EH (cell line): ENCODE measurements at places on chromosomes 6 and 20.

DNA sequence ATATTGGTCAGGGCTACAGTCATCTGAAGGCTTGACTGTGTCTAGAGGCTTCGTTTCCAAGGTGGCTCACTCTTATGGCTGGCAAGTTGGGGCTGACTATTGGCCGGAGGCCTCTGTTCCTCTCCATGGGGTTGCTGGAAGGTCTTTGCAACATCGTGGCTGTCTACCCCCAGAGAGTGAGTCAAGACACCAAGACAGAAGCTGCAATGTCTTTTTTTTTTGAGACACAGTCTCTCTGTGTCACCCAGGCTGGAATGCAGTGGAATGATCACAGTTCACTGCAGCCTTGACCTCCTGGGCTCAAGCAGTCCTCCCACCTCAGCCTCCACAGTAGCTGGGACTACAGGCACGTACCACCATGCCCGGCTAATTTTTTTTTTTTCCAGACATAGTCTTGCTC lies 29.4 kb upstream of the KIF3B start:
- peak; percentile 27 for DNase-seq

- peak; percentile 16 for DNase-seq
Measured at GRCh38 chr6:24313251-24314141, 44.4 kb downstream of the DCDC2 start.

- DNase-seq = no peak
Measured at GRCh38 chr6:140204154-140204553, 829.7 kb upstream of the CITED2 start.

DNA sequence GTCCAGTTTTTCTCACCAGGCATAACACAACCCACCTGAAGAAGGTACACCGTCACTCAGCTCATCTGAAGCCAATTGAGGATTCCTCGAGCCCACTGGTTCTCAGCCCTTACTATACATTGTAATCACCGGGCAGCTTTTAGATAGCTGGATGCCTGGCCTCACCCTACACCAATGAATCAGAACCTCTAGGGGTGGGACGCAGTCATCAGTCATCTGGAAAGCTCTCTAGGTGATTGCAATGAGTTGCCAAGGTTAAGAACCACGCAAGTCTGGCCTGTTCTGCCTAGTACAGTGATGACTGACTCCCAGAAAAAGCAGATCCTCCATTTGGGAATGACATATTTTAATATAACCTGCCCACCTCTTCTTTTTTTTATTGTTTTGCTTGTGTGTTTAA lies 41.1 kb downstream of the MC3R start:
- DNase-seq = no peak

DNA sequence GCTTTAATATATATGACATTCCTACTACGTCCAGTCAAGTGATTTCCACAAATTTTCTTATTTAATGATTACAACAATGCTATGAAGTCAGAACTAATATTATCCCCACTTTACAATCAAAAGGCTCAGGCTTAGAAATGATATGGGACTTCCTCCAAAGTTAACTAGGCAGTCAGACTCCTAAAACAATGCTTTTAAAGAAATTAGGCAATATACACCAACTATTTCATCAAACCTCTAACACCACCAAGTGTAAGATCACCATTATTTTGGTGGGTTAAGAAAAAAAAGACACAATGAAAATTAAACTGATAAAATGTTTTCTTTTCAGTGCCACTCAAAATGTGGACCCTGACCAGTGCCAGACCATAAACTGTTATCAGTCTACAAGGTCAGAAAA lies 256.1 kb upstream of the RUNX2 start:
- DNase-seq = no peak

DNA sequence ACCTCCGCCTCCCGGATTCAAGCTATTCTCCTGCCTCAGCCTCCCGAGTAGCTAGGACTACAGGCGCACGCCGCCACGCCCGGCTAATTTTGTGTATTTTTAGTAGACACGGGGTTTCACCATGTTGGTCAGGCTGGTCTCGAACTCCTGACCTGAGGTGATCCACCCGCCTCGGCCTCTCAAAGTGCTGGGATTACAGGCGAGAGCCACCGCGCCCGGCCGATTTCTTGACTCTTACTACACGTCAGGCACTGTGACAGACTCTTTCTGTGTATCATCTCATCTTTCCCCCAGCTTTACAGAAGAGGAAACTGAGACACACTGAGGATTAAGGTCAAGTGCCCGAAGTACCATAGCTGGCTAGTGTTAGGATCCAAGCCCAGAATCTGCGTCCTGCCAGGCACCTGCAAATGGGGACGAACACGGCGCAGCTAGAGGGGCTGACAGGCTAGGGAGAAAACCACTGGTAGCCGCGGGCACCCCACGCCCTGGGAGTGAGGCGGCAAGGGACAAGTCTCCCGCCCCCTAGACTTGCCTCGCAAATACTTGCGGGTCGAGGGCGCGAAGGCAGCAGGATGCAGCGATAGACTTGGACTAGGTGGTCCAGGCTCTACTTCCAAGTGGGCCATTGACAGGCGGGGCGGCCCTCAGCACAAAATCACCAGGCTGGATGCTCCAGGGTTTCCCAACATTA lies 1.1 kb upstream of the TAF8 start:
- no peak for DNase-seq

- no peak for DNase-seq
Measured at GRCh38 chr6:57116776-57117175, 26.8 kb downstream of the ZNF451 start.

DNA sequence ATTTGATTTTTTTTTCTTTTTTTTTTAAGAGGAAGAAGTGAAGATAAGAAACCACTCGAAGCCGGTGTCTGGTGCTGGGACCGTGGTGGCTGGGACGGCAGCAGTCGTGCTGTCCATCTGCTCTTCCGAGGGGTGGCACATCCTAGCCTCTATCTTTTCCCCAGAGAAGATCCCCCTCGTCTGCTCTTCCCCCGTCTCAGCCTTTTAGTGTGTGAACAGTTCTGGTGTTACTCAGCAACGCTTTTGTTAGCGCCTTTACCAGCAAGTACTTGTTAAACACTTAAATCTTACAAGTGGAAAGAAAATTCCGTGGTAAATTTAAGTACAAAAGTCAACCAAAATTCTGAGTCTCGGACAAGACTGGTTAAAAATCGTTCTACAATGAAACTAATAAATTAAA lies 90.1 kb downstream of the RSPH3 start:
- no peak for DNase-seq

DNA sequence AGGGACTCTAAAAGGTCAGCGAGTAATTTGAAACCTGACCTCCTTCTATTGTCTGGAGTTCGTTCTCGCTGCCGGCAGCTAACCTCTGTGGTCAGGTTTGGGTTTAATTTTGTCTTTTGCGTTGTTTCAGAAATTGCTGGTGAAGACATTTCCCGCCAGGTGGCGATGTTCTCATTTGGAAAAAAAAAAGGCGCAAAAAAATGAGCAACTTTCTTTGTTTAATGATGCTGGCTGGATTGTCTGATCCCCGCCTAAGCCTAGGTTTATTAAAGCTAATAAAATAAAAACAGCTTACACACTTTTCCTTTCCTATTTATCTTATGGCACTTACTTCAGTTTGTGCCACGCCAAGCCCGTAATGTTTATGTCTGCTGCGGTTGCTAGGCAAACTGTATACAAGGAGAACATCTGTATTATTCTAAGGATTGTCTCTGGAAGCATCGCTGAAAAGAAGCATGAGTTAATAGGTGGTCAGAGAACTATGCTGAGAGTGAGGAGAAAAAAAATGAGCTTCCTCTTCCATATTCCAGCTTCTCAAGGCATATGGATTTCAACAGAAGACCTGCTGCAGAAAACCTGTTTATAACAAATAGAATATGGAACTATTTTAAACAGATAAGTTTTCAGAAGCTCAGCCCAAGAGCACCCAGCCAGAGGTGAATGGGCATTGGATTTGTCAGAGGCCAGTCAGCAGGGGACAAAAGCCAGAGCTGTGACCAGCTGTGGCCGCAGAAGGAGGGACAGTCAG lies 205.7 kb downstream of the DOK5 start:
- peak; percentile 39 for DNase-seq
